Coronary artery (tissue), 2 donors: ENCODE measurements at places on chromosomes 4 and X.

DNA sequence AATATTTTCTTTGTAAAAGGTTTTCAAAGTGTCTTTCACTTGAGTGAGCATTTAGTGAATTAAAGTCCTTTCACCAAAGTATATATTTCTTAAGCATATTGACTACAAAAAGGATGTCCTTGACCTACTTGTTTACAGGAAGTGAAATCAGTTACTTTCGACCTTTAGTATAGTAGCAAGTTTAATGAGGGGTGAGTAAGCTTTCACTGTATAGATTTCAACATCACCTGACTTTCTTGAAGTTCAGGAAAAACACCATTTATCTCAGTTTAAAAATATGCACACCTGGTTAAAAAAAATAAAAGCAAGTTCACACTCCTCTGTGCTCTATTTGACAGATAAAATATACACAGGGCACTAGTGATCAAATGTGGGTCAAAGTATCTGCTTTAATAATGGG, 88.1 kb downstream of the CCSER1 start:
- DNase-seq: no peak

DNA sequence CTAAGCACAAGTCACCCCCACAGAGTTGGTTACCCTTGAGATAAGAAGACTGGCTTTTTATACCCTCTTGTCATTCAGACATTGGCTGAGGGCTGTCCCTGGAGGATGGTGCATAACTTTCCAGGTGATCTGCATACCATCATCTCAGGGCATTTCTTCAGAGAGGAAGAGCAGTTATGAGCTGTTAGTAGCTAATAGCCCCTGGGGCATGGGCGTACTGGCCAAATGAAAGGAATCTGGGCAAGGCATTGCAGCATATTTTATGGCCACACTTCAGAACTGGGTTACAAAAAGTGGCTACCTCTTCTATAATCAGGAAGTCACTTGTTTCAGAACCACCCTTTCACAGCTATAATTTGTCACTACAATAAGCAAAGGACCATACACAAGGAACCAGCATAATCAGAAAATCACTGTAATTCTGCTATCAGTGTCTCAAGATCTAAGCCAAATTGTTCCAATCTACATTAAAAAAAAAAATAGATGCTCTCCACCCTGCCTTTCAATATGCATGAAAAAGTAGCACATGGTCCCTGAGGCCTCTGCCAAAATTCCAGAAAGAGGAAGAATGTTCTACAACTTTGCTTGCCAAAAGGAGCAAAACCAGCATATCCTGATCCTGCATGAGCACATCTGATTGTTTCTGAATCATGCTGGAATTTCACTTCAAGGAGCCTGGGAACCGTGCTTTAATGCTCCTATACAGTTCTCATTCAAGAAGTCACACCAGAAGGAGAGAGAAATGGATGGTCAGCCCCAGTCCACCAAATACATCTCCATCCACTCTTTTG, 92.0 kb downstream of the TMEM144 start:
- no peak for DNase-seq

DNA sequence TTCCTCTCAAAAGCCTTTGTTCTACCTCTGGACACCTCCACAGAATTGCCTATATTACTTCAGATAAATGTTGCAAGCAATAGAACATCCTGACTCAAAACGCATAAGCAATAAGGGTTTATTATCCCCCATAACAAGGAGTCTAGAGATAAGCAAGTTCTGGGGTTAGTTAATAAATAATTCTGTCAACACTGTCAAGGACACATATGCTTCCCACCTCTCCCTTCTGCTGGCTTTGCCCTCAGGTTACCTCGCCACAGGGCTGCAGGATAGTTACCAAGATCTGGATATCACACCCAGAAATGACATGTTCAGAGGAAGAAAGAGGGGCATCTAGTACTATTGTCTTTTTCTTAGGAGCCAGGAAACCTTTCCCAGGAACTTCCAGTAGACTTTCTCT, 14.0 kb upstream of the DUSP21 start:
- DNase-seq: no peak

DNA sequence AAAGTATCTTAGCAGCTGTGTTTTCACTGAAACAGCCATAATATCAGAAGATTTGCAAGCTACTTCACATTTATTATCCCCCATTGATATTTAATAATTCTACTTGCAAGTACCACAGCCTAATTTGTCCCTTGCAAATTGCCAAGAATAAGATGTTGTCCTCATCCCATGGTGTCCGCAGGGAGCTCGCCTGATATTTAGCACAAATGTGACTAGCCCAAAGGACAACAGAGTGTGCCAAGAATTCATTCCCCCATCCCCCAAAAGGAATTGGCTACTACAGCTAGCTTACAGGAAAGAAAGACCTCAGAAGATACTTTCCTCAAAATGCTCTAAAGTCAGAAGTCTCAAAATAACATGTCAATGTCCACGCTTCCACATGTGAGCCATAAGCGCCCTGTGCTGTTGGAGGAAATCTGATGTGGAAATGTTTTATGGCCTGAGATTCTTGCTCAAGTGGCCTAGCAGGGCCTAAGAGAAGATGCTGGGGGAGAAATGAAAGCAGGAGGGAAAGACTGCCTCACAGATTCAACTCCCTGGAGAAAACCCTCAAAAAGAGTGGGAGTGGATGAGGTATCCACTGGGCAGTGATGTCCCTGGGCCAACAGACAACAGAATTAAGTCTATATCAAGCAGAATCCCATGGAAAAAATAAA, 111.4 kb downstream of the SH3KBP1 start:
- no peak for DNase-seq

DNA sequence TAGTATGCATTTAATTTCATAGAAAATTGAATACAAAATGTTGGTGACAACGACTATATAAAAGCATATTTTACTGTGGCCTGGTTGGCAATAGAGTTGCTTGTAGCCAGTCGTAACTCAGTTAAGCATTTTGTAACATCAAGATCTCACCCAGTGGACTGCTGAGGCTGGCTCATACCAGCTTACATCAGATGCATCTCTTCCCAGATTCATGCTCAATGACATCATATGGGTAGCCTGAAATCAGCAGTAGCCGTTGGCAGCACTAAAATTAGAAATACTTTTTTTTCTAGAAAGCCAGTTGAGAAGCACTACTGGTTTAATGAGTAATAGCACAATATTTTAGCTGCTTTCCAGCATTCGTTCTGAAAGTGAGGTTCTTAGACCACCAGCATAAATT, 341.2 kb downstream of the TECRL start:
- no peak for DNase-seq

GRCh38 chr4:123106747-123107146, 184.3 kb upstream of the NUDT6 start:
- DNase-seq: no peak

DNA sequence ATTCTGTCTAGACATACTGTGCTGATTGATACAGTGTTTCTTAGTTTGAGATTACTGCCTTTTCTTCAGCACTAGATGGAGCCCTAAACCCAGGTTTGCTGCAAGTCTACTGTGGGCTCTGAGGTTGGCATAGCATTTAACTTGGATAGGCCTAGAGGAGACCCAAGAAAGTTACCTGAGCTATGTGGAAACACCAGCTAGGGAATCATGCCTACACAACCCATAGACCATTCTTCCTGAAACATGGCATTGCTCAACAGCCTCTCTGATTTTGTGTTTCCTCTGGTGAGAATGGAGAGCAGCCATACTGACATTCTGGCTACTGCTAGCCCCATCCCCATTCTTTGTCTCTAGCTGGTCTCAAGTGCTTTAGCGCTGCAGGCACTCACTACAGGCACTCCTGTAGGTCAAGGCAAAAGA, 287.7 kb upstream of the PCDH18 start:
- no peak for DNase-seq

DNA sequence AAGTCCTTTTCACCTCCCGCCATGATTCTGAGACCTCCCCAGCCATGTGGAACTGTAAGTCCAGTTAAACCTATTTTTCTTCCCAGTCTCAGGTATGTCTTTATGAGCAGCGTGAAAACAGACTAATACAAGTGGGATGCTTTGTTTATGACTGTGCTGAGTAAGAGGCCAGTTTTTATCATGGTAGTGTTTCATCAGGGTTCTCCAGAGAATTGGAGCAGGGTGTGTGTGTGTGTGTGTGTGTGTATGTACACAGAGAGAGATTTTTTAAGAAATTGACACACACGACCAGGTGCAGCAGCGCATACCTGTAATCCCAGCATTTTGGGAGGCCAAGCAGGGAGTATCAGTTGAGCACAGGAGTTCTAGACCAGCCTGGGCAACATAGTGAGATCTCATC, 34.6 kb upstream of the SLC2A9 start:
- DNase-seq: no peak

DNA sequence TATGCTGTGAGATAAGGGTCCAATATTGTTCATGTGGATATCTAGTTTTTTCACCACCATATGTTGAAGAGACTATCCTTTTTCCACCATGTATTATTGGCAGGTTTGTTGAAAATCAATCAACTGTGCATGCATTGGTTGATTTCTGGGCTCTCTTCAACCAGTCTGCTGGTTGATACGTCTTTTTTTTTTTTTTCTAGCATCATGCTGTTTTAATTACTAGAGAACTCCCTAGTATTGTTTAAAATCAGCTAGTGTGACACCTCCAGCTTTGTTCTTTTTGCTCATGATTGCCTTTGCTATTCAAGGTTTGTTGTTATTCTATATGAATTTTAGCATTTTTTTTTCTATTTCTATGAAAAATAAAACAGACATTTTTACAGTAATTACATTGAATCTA, 123.9 kb downstream of the SLC7A11 start:
- DNase-seq: no peak

DNA sequence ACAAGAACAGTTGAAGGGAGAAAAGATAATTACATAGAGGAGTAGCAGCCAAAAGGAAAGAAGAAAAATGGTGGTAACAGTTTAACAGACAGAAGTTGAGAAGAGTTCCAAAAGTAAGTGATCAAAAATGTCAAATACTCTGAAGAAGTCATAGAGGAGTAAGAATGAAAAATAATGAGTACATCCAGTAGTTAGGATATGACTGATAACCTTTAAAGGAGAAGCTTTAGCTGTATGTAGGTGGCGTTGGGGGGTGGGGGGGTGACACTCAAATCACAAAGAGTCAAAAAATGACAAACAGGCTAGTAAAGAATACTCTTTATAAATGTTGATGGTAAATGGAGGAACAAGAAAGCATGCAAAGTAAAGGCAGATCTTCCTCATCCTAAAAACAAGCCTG, 40.6 kb downstream of the RAB33A start:
- DNase-seq: no peak

GRCh38 chrX:107273795-107274194, 67.4 kb downstream of the DNAAF6 start:
- no peak for DNase-seq

GRCh38 chr4:151784706-151785105, 23.9 kb upstream of the GATB start:
- DNase-seq: no peak

DNA sequence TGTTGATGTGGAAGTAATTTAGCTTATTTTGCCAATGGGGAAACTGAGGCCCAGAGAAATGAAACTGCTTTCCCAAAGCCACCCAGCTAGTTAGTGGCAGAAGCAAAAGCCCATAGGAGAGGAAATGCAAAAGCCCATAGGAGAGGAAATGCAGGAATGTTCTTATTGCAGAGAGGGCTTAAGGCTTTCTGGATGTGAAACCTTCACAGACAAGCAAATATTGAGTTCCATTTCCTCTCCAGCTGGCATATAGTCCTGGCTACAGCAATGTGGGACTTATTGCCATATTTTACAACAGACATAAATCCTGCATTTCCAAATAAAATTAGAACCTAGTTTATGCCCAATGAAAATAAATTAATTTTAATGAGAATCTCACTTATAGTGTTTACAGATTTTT, 69.7 kb downstream of the TMEM154 start:
- DNase-seq: no peak

GRCh38 chrX:129738466-129739308, at the start of gene XPNPEP2:
Gene XPNPEP2, plus strand, starts transcription at chrX:129738979. Its CDS starts 235 bp downstream, at chrX:129739214.
- DNase-seq: no peak

- DNase-seq: no peak
Observed at GRCh38 chr4:13536607-13537006, 7.7 kb downstream of the NKX3-2 start.

DNA sequence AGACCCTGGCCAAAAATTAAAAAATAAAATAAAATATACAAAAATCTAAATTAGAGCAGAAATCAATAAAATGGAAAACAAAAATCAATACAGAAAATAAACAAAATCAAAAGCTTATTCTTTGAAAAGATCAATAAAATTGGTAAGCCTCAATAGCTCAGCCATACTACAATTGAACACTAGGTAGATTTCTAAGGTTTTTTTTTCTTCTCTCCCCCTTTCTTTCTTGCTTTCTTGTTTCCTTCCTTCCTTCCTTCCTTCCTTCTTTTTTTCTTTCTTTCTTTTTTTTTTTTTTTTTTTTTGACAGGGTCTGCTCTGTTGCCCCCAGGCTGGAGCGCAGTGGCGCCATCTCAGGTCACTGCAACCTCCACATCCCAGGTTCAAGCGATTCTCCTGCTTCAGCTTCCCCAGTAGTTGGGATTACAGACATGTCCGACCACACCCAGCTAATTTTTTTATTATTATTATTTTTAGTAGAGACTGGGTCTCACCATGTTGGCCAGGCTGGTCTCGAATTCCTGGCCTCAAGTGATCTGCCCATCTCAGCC, 23.4 kb upstream of the PPP3CA start:
- no peak for DNase-seq

GRCh38 chrX:50375481-50376267, 95.0 kb downstream of the DGKK start:
- DNase-seq: no peak

GRCh38 chr4:152273343-152273742, 262.5 kb downstream of the FBXW7 start:
- no peak for DNase-seq

DNA sequence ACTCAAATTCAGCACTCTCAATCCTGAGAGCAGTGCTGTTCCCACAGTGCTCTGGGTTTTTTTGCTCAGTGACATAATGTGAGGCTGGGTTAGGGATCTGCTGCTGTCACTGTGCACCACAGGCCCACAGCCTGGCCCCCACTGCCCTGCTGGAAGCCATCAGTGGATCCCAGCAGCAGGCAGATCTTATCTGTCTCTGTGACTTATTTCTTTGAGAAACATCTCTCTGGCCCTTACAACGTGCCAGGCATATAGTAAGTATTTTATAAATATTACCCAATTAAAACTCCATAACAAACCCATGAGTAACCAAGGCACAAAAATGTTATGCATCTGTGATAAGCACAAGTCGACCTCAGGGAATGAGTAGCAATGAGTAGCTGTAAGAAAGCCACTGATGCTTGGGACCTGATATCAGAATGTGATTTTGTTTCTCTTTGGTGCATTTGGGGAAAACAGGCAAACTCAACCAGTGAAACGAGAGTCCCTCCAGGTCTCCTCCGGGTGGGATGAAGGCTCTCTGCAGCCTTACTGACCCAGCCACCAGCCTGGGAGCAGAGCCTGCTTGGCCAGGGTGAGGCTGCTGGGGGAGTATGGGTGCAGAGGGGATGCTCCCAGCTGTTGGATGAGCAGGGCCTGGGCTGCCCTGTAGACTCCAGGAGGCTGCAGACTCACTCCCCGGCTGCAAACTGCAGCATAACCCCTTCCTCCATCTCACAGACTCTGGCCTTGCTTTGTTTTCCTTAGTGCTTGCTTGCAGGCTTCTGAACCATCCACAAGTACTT, 172.7 kb upstream of the LNX1 start:
- no peak for DNase-seq

DNA sequence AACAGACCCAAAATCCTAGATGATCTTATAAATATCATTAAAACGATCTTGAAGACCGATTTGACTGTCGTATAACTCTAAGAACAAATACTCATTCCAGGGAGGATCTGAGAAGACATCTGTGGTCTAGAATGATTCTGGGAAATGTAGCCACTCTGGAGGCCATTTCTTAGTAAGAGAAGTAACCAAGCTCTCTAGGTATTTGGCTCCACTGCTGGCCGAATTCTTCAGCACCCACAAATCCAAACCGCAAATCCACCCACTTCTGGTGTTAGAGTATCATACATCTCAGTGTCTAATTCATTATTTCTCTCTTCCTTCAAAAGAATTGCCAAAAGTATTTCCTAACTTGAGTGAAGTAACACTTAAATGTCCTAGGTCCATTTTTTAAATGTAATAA, 23.9 kb downstream of the KLHL5 start:
- no peak for DNase-seq
